Psoas muscle (tissue), 8 donors: ENCODE measurements at places on chromosomes 7 and 10.

GRCh38 chr7:106142136-106142535, 30.0 kb upstream of the SYPL1 start:
- no peak for DNase-seq

- no peak for DNase-seq
Measured at GRCh38 chr10:96850825-96851224, 18.7 kb downstream of the LCOR start.

DNA sequence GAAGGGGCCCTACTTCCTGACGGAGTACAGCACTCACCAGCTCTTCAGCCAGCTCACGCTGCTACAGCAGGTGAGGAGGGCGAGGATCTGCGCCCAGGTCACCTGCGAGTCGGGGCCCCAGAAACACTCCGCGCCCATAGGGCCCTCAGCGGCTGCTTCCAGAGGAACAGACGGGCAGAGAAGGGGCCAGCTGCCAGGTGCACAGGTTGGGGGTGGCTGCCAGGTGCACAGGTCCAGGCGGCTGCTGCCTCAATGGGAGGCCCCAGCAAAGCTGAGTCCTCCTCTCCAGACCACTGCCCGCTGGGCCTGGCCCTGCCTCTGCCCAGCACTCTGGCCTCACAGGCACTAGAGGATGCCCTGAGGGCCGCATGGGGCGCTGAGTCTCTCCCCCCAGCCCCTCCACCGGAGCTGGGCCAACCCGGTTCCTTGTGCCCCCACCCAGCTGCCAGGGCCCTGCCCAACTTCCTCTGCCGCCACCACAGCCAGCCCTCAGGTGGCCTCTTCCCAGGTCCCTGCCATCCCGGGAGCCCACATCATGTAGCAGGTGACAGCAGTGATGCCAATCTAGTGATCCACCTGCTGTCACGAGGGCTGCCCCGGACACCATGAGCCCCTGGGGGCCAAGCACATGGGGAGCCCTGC, 17.0 kb upstream of the UTF1 start:
- DNase-seq = no peak

DNA sequence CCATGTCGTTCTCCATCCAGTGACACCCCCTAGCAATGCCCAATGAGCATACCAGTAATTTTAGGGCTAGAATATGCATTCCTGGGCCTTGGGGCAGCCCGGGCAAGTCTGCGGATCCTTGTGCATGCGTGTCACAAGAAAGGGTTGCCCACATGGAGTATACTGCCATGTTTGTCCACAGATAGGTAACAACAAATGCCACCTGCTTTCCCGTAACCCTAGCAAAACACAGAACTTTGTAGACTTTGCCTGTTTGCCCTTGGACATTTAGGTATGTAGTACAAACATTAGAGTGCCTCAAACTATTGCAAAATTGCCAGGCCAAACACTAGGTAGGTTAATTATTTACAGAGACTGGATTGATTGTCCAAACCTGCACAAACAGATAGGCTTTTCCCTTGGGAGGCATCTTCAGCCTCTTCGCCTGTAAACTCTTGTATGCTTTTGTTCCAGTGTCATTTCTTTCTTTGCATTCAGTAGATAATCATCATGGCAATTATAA, 117.0 kb downstream of the ADCY1 start:
- no peak for DNase-seq

DNA sequence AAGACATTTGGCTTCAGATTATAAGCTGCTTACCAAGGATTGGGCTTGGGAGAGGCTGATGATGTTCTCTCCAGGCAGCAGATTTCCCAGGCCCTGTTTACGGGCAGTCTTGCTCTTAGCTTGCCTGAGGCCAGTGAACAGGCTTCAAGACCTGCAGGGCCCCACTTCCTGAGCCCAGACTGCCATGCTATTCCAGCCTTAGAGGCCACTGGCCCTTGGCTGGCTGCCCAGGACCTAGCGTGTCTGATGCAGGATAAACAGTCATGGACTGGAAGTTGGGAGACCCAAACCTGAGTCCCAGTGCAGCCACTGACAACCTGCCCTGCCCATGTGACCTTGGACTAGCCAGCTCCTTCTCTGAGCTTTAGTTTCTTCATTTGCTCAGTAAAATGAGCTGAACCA, 2.9 kb downstream of the PRXL2A start:
- peak; percentile 28 for DNase-seq
